ENCODE measurements at places on chromosomes 16 and 17.

DNA sequence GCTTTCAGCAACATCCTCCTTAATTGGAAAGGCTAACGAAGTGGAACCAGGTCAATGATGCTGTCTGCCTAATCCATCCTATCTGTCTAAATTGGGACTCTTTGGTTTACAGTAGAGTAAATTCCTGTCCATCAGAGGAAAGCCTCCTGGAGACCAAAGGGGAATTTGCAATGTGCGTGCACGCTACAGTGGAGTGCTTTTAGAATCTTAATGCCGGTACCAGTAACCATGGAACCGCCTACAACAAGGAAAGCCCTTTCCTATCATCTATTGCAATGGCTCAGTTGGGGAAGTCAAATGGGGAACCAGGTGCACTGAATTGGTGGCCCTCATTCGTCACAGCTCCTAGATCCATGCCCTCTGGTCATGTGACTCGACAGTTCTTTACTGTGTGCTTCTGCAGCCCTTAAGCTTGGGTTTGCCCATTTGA is 110.1 kb downstream of the XYLT1 start:
- DNase-seq = no peak

GRCh38 chr17:34474706-34475105 is 104.7 kb upstream of the TMEM132E start:
- DNase-seq = no peak

DNA sequence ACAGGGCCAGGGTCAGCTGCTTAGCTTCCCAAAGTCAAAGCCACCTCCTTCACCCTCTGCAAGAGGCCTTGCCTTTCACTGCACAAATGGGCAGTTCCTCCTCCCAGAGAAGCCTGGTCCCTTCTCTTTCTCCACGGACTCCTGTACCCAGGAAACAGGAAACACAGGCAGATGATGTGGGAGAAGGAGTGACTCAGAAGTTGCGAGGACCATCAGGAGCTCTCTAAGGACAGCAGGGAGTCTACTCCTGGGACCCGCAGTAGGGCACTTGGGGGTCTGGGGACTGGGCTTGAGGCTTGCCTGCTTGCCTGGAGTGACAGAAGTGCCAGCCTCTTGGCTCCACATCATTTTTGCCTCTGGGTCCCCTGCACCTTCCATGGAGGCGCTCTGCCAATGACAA is 47.4 kb upstream of the KSR1 start:
- DNase-seq = no peak

GRCh38 chr16:56041556-56042140 is 149.6 kb upstream of the GNAO1 start:
- peak; percentile 35 for DNase-seq

GRCh38 chr16:69834807-69835466 is 72.8 kb downstream of the WWP2 start:
- DNase-seq = no peak

DNA sequence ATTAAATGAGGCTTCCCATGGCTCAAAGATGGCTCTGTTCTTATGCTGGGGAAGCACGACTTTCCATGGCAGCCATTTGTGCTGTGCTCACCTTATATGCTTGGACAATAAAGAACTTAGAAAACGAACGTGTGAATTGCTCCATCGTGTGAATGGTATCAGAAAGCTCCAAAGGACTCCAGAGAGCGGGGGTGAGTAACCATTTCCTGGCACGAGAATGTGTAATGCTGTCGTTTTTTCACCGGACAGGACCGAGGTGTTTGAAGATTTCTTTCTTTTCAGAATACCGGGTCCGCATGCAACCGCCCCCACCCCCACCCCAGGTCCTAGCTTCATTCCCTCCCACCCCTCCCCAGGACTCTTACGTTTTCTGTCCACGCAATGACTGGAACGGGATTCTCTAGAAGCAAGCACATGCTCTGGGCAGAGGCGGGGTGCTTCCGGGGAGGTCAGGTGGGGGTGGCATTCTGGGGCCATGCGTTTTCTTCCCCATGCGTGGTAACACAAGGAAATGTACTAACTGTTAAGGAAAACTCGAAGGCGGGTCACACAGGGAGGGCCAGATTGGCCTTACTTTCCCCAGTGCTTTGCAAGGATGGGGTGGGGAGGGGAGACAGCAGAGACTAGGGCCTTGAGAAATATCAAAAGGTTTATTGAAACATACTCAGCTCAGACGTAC is 26.2 kb downstream of the GPRC5B start:
- DNase-seq = no peak

- peak; percentile 78 for DNase-seq
These were observed 24.2 kb downstream of the STAT5A start for GRCh38 chr17:42312285-42313130.

Data from activated naive CD4-positive, alpha-beta T cell treated with Interleukin-2 at 50 U/mL for 16 hours (primary cell).